Posterior vena cava (tissue), 2 donors: ENCODE measurements at places on chromosomes 11 and 22. TPM values are rescaled to one million over a fixed set of nuclear protein-coding genes. Genes with fewer than 3 reads are reported as not detected.

CCDC157 gene
- total RNA-seq, result 0.76 TPM

RFPL3 gene
- not detected for total RNA-seq

CLMP gene
- total RNA-seq, result 28.3 TPM

KLHL35 gene
- total RNA-seq, result 0.79 TPM

MYRF gene
- total RNA-seq, result 3.1 TPM

ADM gene
- 36.5 TPM for total RNA-seq

PRAME gene
- total RNA-seq, result not detected

GRCh38 chr11:62909107-62909894 lies 11.9 kb downstream of the CHRM1 start:
- DNase-seq, result peak; percentile 87

DNA sequence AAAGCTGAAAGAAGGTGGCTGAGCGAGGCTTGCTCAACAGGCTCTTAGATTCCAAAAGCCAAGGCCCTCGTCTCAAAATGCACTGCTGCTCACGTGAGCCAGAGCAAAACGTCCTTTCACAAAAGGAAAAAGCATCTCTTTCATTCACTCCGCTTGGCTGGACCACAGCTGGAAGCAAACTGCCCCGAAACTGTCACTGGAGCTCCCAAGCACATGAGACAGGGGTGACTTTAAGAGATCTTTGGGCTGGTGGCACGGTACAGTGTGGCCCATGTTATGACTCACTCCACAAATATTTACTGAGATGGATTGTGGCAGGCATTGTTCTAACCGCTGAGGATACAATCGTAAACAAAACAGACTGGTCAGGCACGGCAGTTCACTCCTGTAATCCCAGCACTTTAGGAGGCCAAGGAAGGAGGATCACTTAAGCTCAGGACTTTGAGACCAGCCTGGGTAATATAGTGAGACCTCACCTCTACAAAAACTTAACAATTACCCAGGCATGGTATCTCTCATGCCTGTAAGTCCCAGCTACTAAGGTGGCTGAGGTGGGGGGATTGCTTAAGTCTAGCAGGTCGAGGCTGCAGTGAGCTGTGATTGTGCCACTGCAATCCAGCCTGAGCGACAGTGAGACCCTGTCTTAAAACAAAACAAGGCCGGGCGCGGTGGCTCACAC lies 3.6 kb downstream of the PLA2G6 start:
- peak; percentile 47 for DNase-seq

DNA sequence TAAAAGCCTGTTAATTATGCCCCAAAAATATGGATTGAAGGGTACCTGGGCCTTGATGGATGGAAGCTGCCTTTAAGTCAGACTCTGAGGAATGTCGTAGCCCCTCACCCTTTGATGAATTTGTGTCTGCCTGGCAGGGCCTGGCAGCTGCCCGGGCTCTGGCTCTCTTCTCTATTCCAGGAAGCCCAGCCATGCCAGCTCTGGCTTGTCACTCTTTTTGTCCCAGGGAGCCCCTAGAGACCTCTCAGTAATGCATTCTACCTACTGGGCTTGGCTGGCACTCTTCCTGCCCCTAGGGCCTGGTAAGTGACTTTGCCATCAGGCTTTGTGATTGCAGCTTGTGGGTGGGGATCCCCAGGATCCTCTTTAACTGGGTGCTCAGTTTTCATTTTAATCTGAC lies 103.8 kb downstream of the GRIK4 start:
- no peak for DNase-seq

GRCh38 chr11:21485006-21485405 lies 707.9 kb upstream of the ANO5 start:
- DNase-seq, result no peak

- no peak for DNase-seq
Measured at GRCh38 chr11:77269484-77270123, 31.9 kb downstream of the GDPD4 start.

- DNase-seq, result peak; percentile 68
Measured at GRCh38 chr11:68650801-68651200, 33.5 kb upstream of the GAL start.

DNA sequence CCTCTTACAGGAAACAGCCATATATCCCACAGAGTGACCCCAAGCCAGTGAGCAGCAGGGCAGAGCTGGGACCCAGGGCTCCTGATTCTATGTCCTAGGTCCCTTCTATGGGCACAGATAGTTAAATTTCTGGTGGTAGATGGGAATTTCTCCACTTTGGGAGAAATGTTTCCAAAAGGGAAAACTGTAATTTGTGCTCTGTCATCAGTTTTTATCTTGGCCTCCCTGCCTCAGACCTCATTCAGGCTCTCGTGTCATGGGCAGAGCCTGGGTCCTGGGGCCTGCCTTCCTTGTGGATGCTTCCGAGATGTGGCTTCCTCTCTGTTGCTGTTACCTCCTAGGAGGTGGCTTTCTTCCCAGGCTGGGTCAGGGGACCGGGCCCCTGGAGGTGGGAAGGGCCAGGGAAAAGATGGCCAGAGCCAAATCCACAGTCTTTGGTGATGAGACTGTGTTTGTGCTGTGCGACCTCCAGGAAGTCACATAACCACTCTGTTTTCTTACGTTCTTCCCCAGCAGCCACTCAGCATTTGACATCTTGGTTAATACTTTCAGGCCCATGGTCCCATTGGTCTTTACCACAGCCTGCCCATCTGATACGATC lies 8.6 kb downstream of the LRRC32 start:
- DNase-seq, result peak; percentile 62

DNA sequence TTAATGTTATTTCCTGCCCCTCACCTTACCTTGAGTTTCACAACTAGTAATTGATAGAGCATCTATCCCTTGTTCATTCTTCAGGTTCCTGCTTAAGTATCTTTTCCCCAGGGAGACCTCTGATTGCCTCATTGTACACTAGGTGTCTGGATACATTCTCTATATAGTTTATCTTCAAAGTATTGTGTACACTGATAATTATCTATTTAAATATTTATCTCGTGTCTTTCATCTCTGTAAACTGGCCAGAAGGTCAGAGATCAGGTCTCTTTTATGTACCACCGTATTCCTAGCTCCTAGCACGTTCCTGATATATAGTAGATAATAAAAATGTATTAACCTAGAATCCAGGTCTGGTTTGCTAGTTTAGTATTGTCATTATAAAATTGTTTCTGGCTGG lies 6.4 kb downstream of the TMEM126B start:
- DNase-seq, result no peak

- no peak for DNase-seq
Measured at GRCh38 chr11:27945348-27945747, 162.6 kb downstream of the KIF18A start.

DNA sequence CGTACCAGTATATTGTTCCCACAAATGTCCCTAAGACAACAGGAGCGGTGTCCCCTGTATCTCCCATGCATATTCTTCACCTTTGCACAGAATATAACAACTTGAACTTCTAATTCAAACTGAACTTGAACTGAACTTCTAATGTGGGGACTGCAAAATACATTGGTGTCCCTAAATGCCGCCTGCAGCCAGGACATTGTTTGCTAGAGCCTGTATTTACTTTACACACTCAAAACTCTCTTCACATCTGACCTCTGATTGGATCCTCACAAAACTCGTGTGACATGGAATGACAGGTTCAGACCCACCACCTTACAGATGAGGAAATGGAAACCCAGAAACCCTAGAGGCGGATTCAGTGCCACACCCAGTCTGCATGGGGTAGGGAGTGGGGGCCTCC lies 6.4 kb downstream of the CPT1A start:
- no peak for DNase-seq

DNA sequence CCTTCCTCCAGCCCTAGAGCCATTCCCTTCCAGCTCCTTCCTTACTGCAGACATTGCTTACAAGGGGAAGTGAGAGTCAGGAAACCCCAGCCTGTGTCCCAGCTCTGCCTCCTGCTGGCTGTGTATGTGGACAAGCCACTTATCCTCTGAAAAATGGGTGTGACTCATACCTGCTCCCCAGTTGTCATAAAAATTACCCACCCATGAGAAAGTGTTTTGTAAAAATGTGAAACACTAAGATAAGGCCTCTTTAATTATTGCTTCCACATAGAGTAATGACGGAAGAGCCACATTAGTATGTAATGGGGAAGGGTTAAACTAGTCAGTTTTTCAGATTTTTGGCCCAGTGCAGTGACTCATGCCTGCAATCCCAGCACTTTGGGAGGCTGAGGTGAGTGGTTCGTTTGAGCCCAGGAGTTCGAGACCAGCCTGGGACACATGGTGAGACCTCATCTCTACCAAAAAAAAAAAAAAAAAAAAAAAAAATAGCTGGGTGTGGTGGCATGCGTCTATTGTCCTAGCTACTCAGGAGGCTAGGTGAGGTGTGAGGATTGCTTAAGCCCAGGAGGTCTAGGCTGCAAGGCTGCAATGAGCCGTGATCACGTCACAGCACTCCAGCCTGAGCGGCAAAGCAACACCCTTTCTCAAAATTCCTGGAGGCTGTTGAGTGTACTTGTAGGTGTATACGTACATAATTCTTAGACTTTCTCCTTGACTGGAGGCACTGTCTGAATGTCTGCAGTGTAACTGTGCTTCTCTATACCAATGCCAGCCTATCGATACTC lies 84.9 kb downstream of the CTTN start:
- DNase-seq, result peak; percentile 62

- no peak for DNase-seq
Measured at GRCh38 chr11:131637469-131638175, 267.2 kb downstream of the NTM start.

DNA sequence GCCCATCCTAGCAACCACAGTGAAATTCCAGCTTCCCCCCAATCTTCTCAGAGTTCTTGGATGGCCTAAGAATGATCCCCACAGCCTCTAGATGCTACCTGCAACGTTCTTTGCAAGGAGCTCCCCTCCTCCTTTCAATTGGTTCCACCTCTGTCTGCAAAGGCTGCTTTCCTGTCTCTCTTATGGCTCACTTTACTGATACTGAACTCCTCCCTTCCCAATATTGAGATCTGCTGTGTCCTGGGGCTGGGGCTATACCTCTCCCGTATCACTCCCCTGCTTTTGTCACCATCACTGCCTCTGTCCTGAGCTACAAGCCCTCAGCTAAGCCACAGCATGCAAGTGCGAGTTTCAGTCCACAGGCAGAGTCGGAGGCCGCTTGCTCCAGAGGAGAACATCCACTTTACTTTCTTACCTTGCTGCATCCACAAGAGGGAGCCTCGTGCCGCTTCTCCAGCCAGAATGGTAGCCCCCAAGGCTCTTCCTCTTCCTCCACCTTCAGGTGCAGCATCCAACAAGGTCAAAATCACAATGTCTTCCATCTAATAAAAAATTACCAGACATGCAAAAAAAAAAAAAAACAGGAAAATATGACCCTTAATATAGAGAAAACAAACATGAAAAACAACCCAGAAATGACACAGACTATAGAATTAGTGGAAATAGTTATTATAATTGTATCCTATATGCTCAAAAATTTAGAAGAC lies 48.6 kb upstream of the TMEM45B start:
- no peak for DNase-seq

- DNase-seq, result no peak
Measured at GRCh38 chr11:44236296-44236695, 73.6 kb downstream of the ALX4 start.

GRCh38 chr11:66727282-66728037 lies 1.6 kb downstream of the SPTBN2 start:
- no peak for DNase-seq

- no peak for DNase-seq
Measured at GRCh38 chr11:60130496-60130895, 42.0 kb downstream of the MS4A2 start.

DNA sequence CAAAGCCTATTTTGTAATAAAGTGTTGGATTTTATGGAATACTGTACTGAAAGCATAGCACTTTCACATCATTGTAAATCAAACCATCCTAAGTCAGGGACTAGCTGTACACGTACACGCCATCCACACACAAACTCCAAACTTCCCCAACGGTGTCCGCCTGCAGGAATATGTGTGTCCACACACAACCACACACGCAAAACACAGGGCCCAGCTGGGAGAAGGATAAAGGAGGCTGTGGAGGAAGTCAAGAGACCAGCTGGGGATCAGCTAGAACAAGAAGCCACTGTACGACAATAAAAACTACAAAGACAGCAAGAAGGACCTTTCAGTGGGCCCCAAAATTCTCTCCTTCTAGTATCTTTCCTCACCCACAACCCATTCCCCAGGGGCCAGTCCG lies 1.6 kb downstream of the TRIM29 start:
- no peak for DNase-seq

DNA sequence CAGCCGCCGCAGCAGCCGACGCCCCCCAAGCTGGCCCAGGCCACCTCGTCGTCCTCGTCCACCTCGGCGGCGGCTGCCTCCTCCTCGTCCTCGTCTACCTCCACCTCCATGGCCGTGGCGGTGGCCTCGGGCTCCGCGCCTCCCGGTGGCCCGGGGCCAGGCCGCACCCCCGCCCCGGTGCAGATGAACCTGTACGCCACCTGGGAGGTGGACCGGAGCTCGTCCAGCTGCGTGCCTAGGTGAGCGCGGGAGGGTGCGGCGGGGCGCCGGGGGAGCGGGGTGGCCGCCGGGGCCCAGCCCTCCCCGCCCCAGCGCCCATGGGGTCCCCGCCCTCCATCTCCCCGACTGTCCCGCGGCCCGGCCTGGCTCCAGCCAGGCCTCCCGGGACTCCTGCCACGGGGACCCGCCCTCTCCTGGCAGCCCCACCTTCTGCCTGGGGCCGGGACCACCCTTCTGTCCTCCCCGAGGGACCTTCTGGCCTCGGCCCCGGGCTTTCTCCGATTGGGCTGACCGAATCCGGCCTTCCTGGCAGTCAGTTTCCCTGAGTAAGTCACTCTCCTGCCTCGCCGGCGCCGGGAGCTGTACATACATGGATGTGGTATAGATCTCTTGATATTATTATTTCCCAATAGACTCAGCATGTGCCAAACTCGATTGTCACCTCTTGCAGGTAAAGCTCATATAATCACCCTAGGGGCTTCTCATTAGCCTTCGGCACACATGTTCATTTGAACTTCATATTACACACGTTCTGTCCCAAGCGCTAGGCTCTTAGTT lies 720 bp downstream of the PACS1 start:
- peak; percentile 89 for DNase-seq
